ENCODE measurements at places on chromosomes 3 and 15.

DNA sequence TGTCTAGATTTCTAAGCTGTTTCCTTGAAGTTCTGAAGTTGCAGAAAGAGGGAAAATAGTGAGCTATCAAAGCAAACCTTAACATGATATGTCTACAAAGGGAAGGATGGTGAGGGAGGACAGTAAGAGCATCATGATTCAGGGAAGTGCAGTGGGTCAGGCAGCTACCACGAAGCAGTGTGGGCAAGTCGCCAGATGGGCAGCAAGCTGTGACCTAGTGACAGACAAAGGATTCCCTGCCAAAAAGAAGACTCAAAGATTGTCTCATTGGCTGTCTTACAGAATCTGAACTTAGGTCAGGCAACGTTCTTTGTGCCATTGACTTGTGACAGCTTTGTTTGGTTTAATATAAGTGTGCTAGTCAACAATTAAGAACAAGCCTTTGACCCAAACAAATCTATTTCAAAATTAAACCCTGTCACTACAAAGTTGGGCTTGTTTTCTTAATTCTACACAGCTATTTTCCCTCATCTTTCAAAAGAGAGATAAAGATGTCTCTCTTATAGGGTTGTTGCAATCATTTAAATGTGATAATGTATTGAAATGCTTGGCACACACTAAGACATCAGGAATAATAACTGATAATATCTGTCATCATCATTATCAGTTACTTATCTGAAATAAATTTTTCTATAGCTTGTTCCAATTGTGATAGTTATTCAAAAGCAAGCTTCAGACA is 153.3 kb downstream of the ECT2 start:
- DNase-seq, result no peak

DNA sequence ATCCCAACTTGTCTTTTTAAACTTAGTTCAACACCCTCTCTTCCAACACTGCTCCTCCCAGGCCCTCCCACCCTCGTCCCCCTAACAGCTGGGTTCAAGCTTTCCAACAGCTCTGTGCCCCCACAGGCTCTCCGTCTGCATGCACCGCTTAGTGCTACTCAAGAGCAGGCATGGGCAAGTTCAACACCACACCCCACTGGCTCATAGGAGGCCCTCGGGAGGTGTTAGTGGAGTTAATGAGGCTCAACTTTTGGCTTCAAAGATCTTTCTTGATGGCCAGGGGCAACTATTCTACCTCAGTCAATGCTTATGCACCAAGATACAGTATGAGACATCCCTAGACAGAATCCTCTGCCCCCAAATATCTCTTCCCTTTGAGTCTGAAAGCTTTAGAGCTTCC is 114.4 kb downstream of the ANP32A start:
- DNase-seq, result no peak

DNA sequence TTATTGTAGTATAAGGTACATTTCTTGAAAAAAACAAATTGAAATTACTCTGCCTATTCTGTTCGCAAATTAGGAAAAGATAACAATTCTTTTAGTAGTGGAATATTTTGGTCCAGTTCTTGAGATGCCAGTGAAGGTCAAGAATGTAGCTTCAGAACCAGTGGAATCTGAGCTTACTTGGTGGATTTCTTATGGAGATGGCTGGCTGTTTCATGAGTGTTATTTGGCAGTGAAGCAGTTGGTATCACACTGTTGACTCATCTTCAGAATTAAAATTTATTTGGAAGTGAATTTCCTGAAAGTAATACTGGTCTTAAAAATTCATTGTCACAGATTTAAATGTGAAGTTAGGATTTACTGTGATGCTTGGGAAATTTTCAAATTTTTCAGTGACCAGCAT is 19.1 kb downstream of the RNF13 start:
- no peak for DNase-seq

- no peak for DNase-seq
Observed at GRCh38 chr3:188513662-188514328, 359.8 kb downstream of the LPP start.

DNA sequence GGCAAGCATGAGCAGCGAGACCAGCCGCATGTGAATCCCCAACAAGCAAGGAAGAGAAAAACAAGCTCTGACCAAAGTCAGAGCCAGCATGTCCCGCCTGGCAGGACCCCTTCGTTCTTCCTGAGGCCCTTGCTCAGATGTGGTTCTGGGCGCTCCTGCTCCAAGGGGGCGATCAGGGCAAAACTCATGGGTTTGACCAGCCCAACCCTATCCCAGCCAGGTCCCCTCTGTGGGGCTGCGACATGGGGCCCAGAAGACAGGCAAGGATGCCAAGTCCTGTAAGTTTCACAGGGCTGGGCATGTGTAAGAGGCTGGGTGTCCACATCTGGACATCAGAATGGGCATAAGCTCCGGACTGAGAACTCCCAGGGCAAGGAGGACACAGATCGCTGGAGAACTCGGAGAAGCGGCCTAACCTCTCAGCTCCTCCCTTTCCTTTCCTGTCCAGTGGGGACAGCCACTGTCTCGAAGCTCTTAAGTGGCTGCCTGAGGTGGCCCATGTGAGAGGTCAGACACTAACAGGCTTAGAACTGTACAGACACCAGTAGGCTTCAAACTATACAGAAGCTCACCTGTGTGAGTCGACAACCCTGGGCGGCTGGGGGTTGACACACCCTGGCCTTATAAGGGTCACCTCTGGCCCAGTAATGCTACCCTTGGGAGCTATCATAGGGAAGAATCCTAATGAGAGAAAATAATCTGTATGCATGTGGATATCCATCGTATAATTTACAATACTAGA is 48.9 kb downstream of the XXYLT1 start:
- no peak for DNase-seq

GRCh38 chr3:4754180-4755086 is 224.8 kb upstream of the BHLHE40 start:
- no peak for DNase-seq

- DNase-seq, result no peak
Observed at GRCh38 chr15:77864211-77865105, 213.1 kb downstream of the TBC1D2B start.

DNA sequence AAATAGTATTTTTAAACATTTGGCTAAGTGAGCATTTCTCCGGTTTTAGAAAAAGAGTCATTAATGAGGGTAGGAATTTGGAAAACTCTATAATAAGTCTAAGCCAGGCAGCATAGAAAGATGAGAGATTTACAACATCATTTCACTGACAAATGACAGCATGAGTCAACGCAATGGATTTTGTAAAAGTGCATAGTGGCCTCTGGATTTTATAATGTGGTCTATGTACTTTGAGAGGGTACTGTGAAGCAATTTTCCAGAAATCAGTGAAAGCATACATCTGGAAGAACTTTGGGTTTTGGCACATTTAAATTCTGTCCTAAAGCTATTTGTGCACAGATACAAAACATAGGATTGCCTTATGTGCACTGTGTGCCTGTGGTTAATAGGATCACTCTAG is 130.8 kb upstream of the CCNL1 start:
- peak; percentile 53 for DNase-seq

DNA sequence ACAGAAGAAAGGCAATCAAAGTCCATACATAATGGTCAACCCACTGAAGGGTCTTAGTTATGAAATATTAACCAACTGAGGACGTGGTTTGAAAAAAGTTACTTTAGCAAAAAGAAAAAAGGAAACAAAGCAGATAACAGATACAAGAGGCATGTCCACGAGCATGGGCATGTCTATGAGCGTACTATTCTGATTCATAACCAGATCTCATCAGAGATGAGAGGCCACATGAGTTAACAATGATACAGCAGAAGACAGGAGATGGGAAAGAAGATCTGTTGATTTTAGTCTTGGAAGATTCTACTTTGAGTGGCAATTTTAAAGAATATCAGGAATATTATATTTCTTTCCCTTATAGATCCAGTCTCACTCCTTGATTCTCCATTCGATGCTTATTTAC is 262.9 kb upstream of the SLITRK3 start:
- DNase-seq, result no peak

GRCh38 chr15:37135225-37135624 is 34.9 kb upstream of the MEIS2 start:
- DNase-seq, result no peak

GRCh38 chr3:100811779-100812507 is 102.6 kb downstream of the TFG start:
- no peak for DNase-seq

GRCh38 chr15:99347574-99347973 is 96.3 kb downstream of the LRRC28 start:
- no peak for DNase-seq

DNA sequence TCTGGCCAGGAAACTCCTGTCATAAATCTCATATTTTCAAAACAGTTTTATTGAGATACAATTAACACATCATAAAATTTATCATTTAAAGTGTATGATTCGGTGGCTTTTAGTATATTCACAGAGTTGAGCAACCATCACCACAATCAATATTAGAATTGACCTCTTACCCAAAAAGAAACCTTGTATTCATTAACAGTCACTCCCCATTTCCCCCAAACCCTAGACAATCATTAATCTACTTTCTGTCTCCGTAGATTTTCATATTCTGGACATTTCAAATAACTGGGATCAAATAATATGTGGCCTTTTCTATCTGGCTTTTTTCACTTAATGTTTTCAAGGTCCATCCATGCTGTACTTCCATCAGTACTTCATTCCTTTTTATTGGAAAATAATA is 145.7 kb upstream of the RORA start:
- no peak for DNase-seq

GRCh38 chr3:133374708-133375402 is 25.0 kb upstream of the BFSP2 start:
- no peak for DNase-seq

DNA sequence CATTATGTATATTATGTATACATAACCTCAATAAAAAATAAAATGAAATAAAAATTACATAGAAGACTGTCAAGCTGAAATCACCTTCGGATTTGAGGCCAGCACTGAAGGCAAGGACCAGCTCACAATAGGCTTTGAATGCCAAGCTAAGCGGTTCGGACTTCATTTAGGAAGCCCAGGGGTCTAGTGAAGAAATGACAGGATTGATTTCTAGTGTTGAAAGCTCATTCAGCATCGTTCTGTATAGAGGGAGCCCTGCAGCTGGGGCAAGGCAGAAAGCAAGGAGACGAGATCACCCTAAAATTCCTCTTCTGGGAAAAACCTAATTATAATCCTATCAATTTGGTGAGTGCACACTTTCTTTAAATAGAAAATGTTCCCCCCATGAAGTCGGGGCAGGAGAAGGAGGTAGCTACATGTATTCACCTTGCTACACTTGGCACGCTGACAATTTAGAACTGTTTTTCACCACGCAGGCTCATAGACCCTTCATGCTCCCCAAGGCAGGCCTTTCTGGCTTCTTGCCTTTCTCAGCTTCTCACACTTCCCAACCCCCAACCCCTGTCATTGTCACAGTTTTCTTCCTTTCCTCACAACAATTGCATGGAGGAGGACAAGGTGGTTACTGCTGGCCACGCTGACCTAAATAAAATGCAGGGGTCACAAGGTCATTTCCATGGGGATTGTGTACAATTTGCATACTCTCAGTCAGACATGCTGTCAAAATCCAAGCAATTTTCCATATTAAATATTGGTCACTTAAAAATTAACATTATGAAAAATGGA is 44.4 kb upstream of the SSR3 start:
- DNase-seq, result no peak

- no peak for DNase-seq
Observed at GRCh38 chr3:45209526-45209925, 16.6 kb downstream of the TMEM158 start.

DNA sequence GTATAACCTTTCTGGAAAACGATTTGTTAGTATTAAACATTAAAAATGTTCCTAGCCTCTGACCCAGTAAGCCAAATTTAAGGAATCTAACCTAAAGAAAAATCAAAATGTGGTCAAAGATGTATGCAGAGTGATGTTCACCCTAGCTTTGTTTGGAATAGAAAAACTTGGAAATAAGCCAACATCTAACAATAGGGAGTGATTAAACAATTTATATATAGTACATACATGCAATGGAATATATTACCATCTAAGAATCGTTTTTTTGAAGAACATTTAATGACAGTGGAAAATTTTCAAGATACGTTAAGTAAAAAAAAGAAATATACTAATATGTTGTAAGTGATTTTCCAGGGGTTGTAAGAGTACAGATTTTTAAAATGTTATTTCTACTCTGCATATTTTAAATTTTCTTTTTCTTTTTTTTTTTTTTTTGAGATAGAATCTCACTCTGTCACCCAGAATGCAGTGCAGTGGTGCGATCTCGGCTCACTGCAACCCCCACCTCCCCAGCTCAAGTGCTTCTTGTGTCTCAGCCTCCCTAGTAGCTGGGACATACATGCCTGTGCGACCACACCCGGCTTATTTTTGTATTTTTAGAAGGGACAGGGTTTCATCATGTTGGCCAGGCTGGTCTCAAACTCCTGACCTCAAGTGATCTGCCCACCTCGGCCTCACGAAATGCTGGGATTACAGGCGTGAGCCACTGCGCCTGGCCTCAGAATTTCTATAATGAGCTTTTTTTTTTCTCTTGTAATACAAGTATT is 54.9 kb downstream of the ANP32A start:
- peak; percentile 38 for DNase-seq

GRCh38 chr3:177658354-177658753 is 461.1 kb upstream of the TBL1XR1 start:
- no peak for DNase-seq

DNA sequence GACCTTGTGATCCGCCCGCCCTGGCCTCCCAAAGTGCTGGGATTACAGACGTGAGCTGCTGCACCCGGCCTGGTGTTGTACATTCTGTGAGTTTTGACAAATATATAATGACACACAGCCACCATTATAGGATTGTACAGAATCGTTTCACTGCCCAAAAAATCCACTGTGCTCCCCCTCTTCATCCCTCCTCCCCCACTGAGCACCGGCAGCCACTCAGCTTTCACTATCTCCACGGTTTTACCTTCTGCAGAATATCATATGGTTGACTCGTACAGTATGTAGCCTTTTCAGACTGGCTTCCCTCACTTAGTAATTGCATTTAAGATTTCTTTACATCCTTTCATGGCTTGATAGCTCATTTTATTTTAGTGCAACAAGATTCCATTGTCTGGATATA is 56.7 kb upstream of the ATP13A3 start:
- no peak for DNase-seq

DNA sequence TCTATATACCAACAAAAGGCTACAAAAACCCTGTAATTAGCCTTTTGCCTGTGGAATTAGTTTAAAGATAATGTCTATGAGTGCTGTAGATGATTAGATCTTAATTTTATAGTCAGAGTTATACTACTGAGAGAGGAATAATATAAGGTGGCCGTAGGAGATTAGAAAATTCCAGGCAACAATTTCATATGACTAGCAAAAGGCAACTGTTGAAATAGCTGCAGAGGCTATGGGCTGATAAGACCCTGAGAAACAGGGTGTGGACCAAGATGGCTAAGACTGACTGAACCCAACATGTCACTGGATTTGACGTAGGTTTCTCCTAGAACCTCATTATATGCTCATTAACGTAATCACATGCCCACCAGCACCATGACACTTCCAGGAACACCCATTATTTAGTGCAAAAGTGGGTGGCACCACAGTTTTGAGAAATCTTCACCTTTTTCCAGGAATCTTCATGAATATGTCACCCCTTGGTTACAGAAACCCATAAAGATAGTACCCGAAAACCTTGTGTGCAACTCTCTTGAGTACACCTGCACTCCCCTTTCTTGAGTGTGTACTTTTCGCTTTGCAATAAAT is 29.1 kb upstream of the SCG3 start:
- DNase-seq, result no peak
